ENCODE measurements at places on chromosomes 13 and 19. TPM values are rescaled to one million over a fixed set of nuclear protein-coding genes. Genes with fewer than 3 reads are reported as not detected.

GRCh38 chr13:73961181-73961580 lies 173.0 kb downstream of the KLF12 start:
- H3K4me3 ChIP-seq, result no peak overlapping the region
- no peak overlapping the region for H3K27ac ChIP-seq
- no peaks in the 10 kb centered on the region for H3K27me3 ChIP-seq
- H3K4me1 ChIP-seq, result peaks cover 5% of the 10 kb centered on the region
- no peak for DNase-seq

- no peak overlapping the region for H3K27ac ChIP-seq
- no peaks in the 10 kb centered on the region for H3K27me3 ChIP-seq
- no peaks in the 10 kb centered on the region for H3K4me1 ChIP-seq
- DNase-seq, result no peak
Measured at GRCh38 chr19:2758601-2759313, 18.9 kb upstream of the SLC39A3 start.

DNA sequence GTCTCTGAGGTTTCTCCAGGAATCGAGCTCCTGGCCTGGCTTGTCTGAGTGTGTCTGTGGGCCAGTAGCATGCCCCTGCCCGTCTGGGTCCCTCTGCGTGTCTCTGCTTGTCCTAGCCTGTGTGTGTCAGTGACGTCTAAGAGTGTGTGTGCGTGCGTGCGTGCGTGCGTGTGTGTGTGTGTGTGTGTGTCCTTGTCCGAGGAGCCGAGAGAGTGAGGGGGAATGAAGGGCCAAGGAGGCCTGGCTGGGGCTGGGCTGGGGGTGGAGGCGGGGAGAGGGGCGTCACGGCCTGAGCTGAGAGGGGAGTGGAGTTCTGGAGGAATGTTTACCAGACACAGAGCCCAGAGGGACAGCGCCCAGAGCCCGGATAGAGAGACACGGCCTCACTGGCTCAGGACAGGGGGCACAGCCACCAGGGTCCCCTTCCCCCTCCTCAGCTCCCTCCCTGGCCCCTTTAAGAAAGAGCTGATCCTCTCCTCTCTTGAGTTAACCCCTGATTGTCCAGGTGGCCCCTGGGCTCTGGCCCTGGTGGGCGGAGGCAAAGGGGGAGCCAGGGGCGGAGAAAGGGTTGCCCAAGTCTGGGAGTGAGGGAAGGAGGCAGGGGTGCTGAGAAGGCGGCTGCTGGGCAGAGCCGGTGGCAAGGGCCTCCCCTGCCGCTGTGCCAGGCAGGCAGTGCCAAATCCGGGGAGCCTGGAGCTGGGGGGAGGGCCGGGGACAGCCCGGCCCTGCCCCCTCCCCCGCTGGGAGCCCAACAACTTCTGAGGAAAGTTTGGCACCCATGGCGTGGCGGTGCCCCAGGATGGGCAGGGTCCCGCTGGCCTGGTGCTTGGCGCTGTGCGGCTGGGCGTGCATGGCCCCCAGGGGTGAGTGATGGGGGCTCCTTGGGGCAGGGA lies at the start of gene AXL:
Gene AXL (plus strand): TSS at position 609 of the 893 bp plus-strand sequence. CDS start 170 bp downstream, at position 779.
- H3K27me3 ChIP-seq, result peaks cover 17% of the 10 kb centered on the region
- H3K36me3 ChIP-seq, result no peaks in the 10 kb centered on the region
- H3K27ac ChIP-seq, result no peak within 1 kb of the TSS
- no peak within 1 kb of the TSS for H3K4me3 ChIP-seq

DNA sequence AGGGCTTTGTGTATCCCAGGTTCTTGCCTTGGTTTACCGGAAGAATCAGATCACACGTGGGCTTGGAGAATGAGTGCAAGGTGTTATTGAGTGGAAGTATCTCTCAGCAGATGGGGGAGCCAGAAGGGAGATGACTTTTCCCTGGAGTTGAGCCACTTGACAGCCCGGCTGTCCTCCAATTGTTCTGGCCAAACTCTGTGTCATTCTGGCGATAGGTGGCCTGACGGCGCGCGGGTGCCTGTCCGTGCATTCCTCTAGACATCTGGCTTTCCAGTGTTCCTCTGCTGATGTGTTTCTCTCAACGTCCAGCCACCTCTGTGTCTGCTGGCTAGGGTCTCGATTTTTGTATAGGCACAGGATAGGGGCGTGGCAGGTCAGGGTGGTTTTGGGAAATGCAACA lies 181.9 kb downstream of the SHISA2 start:
- H3K4me3 ChIP-seq, result no peak overlapping the region
- DNase-seq, result no peak
- H3K4me1 ChIP-seq, result peaks cover 27% of the 10 kb centered on the region
- H3K27me3 ChIP-seq, result peaks cover 3% of the 10 kb centered on the region
- H3K36me3 ChIP-seq, result no peaks in the 10 kb centered on the region

- H3K4me3 ChIP-seq, result no peak overlapping the region
- no peak overlapping the region for H3K27ac ChIP-seq
- no peak for DNase-seq
- H3K36me3 ChIP-seq, result peaks cover 3% of the 10 kb centered on the region
Measured at GRCh38 chr13:73901324-73902068, 232.7 kb downstream of the KLF12 start.

DNA sequence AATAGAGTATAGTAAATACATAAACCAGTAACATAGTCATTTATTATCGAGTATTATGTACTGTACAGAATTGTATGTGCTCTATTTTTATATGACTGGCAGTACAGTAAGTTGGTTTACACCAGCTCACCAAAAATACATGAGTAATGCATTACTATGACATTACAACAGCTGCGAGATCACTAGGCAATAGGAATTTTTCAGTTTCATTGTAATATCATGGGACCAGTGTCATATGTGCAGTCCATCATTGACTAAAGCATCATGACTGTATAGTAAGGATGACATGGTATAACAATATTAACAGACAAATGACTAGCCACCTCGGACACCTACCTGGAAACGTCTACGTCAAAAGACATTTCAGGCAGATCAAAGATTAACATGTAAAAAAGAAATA lies 33.6 kb downstream of the ATP7B start:
- H3K36me3 ChIP-seq, result no peaks in the 10 kb centered on the region
- H3K27ac ChIP-seq, result no peak overlapping the region
- no peak for DNase-seq
- H3K27me3 ChIP-seq, result no peaks in the 10 kb centered on the region
- no peak overlapping the region for H3K4me3 ChIP-seq

GRCh38 chr13:94323764-94324758 lies 155.4 kb downstream of the DCT start:
- peak overlapping the region; percentile 74 for H3K27ac ChIP-seq
- H3K4me1 ChIP-seq, result peaks cover 54% of the 10 kb centered on the region
- no peaks in the 10 kb centered on the region for H3K36me3 ChIP-seq
- H3K4me3 ChIP-seq, result peak overlapping the region; percentile 11
- no peaks in the 10 kb centered on the region for H3K27me3 ChIP-seq

- no peak overlapping the region for H3K27ac ChIP-seq
- peaks cover 12% of the 10 kb centered on the region for H3K4me1 ChIP-seq
- H3K4me3 ChIP-seq, result no peak overlapping the region
- H3K27me3 ChIP-seq, result peaks cover 22% of the 10 kb centered on the region
- no peak for DNase-seq
Measured at GRCh38 chr13:109792416-109793059, 6.2 kb upstream of the IRS2 start.

- no peaks in the 10 kb centered on the region for H3K27me3 ChIP-seq
- H3K36me3 ChIP-seq, result no peaks in the 10 kb centered on the region
- no peak overlapping the region for H3K4me3 ChIP-seq
- DNase-seq, result no peak
Measured at GRCh38 chr13:73335210-73335609, 276.4 kb downstream of the KLF5 start.

DNA sequence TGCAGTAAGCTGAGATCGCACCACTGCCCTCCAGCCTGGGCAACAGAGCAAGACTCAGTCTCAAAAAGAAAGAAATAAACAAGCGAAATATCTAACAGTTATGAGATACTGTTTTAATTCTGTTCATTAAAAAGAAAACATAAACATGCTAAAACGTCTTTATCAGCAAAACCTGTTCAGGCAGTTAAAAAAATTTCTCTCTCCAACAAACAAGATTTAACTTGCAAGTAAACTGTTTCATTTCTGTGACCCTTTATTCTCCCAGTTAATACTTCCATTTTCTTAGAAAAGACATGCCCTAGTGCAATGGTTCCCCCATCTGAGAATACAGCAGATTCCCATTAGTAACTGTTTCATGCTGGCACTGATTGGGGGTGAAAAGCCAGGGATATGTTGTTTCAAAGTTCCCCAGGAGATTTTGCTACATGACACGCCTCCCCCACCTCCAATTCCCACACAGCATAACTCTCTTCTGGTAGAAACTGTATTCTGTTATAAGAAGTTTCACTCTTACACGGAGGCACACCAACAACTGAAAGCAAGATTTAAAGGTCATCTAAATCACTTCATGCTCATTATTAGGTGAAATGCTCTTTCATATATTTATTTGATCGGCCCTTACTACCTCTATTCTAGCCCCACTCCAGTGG lies 24.4 kb downstream of the ELF1 start:
- peaks cover 57% of the 10 kb centered on the region for H3K4me1 ChIP-seq
- H3K4me3 ChIP-seq, result no peak overlapping the region
- peak overlapping the region; percentile 49 for H3K27ac ChIP-seq
- no peak for DNase-seq

Gene CNFN
- not detected for total RNA-seq

Gene SEMA6B
- total RNA-seq, result 0.14 TPM

Gene VSTM2B
- not detected for total RNA-seq

Gene SBSN
- not detected for total RNA-seq

Gene PSG3
- not detected for total RNA-seq
